ENCODE measurements at places on chromosomes 4 and X. TPM values are rescaled to one million over a fixed set of nuclear protein-coding genes. Genes with fewer than 3 reads are reported as not detected.

DNA sequence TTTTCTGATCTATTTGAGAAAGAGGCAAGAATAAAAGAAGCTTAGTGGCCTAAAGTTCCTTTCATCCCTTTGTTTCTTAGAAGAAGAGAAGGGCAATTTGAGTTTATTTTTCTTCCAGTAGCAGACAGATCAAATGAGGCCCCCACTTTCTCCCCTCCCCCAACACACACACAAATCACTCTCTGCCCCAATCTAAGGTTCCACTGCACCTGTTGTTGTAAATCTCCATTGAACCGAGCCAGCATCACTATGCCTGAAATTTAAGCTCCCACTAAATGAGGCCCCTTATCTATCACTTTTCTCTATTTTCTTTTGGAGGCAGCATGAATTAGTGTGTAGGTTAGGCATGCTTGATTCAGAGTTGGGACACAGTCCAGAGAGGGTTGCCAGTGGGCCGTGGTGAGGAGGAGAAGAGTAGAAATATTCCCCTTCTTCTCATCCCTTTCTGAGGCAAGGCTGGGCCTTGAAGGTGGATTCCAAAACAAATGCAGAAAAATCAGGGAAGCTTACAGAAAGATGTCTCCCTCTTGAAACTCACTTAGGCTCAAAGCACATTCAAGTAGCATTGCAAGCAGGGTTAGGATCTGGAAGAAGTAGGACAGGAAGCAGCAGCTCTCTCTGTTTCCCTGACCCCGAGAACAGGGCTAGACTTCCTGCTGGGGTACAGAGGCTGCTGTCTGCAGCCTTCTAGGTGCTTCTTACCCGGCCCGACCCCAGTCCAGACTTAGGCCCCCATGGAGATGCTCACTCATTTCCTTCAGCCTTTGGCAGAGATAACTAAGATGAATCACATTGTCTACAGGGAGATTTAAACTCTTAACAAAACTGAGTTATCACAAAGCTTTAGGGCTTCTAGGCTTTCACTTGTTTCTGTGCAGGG, 70.7 kb downstream of the RASL11B start:
- no peaks in the 10 kb centered on the region for H3K27me3 ChIP-seq
- no peak overlapping the region for H3K4me3 ChIP-seq
- no peak for DNase-seq
- H3K27ac ChIP-seq = no peak overlapping the region
- no peaks in the 10 kb centered on the region for H3K36me3 ChIP-seq
- no peaks in the 10 kb centered on the region for H3K4me1 ChIP-seq

DNA sequence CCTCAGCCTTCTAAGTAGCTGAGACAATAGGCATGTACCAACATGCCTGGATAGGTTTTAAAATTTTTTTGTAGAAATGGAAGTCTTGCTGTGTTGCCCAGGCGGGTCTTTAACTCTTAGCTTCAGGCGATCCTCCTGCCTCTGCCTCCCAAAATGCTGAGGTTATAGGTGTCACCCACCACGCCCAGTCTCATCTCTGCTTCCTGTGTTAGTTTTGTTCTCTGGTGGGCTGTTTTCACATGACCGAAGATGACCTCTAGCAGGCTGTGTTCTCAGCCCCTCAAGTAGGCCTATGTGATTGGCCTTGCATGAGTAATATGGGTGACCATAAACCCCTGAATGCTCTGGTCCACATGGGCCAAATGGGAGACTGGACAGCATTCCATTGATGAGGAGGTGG, 56.8 kb upstream of the MSANTD1 start:
- H3K27me3 ChIP-seq = no peaks in the 10 kb centered on the region
- peaks cover 25% of the 10 kb centered on the region for H3K36me3 ChIP-seq
- peak overlapping the region; percentile 55 for H3K27ac ChIP-seq
- H3K4me3 ChIP-seq = no peak overlapping the region
- peaks cover 52% of the 10 kb centered on the region for H3K4me1 ChIP-seq

DNA sequence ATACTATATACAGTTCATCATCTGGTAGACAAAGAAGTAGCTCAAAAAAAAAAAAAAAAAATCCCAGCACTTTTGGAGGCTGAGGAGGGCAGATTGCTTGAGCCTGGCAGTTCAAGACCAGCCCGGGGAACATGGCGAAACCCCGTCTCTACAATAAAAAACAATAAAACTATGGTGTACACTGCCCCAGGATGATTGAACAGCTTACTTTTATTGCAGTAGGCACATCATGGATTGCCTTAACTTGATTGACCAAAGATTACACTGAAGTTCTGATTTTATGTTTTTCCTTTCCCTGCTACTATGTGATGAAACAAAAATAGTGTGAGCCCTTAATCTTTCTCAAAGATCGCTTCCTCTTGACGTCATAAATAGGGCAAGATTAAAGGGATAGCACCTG, 60.6 kb downstream of the SNX25 start:
- H3K27ac ChIP-seq = no peak overlapping the region
- DNase-seq = no peak
- H3K36me3 ChIP-seq = no peaks in the 10 kb centered on the region
- H3K27me3 ChIP-seq = no peaks in the 10 kb centered on the region
- H3K4me3 ChIP-seq = no peak overlapping the region

DNA sequence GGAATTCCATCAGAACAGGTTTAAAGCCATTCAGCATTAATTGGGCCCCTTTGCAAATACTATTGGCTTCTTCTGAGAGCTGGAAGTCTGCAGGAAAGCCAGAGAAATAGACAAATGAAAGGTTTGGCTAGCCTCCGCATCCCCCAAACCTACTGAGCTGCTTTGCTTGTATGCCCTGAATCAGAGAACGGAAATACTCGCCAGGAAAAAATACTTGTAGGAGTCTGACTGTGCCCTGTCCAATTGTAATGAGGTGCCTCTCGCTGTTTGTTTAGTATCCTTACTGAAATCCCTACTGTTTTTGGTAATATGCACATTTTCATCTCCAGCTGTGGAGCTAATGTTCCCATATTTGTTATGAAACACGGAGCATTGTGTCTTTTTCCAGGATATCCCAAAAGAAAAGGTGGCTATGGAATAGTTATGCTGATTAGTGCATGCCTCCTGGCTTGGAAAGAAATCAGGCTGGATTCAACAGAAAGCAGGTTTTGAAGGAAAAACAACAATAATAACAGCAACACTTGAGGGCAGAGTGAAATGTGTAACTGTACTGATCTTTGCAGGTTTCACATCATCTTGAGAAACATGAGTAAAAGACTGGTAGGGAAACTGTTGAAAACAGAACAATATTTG, 50.7 kb upstream of the NLGN4X start:
- no peak overlapping the region for H3K4me3 ChIP-seq
- H3K27ac ChIP-seq = no peak overlapping the region
- no peak for DNase-seq
- no peaks in the 10 kb centered on the region for H3K4me1 ChIP-seq

DNA sequence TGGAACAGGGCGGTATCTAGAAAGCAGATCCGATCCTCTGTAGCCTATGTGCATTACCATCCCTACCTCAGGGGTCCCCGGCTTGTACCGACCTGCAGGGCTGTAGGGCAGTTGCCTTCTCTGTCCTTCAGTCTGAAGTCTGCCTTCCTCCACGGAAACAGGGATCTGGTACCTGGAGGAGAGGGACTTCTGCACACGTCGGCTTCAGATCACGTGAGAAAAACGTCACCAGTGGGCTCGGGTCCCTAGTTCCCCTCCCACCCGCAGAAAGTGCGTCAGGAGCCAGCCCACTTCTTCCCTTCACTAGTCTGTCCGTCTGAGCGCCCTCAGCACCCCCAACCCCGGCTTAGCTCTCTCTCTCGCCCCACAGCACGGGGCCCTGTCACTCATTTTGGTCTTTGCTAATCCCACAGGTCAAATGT, at the start of gene TCEAL5:
TCEAL5 (minus strand) TSS at position 170 of the 422 bp plus-strand sequence. CDS start 2,187 bp downstream, outside the sequence.
- H3K4me1 ChIP-seq = no peaks in the 10 kb centered on the region
- H3K4me3 ChIP-seq = no peak within 1 kb of the TSS
- no peaks in the 10 kb centered on the region for H3K27me3 ChIP-seq
- no peaks in the 10 kb centered on the region for H3K36me3 ChIP-seq

GRCh38 chr4:102308032-102308799, 37.1 kb downstream of the SLC39A8 start:
- H3K4me1 ChIP-seq = no peaks in the 10 kb centered on the region
- peaks cover 1% of the 10 kb centered on the region for H3K36me3 ChIP-seq
- H3K4me3 ChIP-seq = no peak overlapping the region
- no peaks in the 10 kb centered on the region for H3K27me3 ChIP-seq
- no peak overlapping the region for H3K27ac ChIP-seq

GRCh38 chr4:6340446-6341015, 70.9 kb downstream of the WFS1 start:
- peaks cover 10% of the 10 kb centered on the region for H3K4me1 ChIP-seq
- H3K4me3 ChIP-seq = no peak overlapping the region
- no peak overlapping the region for H3K27ac ChIP-seq
- no peak for DNase-seq
- H3K27me3 ChIP-seq = no peaks in the 10 kb centered on the region

NDP gene
- polyA plus RNA-seq = not detected
